ENCODE measurements at places on chromosomes 16 and 17. TPM values are rescaled to one million over a fixed set of nuclear protein-coding genes. Genes with fewer than 3 reads are reported as not detected.

The TRIM47 gene
- 50.4 TPM for total RNA-seq

The FKBP10 gene
- total RNA-seq, result 267 TPM

The SLFN14 gene
- not detected for total RNA-seq

The SLC7A6OS gene
- total RNA-seq, result 18.2 TPM

The KRT36 gene
- total RNA-seq, result not detected

The ALDOC gene
- total RNA-seq, result 37.3 TPM

The PRKCB gene
- total RNA-seq, result 2.0 TPM

The CHAD gene
- not detected for total RNA-seq

The KRT25 gene
- not detected for total RNA-seq
